ENCODE measurements at places on chromosomes 16 and 17.

GRCh38 chr16:88815901-88816589, 4.3 kb upstream of the APRT start:
- DNase-seq, result no peak

GRCh38 chr17:29728490-29728889, 105.8 kb upstream of the CORO6 start:
- DNase-seq, result no peak

DNA sequence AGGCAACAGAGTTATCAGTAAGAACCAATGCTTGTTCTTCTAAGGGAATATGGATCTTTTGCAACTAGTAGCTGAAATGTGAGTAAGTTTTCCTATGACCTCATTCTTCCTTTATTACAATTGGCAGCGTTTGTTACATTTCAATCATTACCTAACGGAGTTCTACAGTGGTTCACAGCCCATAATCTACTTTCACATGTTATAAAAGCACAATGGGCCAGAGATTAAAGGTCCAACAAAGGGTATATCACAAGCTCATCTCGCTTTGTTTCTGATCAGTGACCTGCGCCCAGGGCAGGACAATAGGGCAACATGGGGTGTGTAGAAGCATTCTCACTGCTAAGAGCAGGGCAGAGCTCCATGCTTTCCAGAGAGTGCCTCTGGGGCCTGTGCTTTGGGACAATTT, 279.9 kb upstream of the DYNLRB2 start:
- no peak for DNase-seq

GRCh38 chr16:78946556-78946955, 654.0 kb downstream of the MAF start:
- no peak for DNase-seq

DNA sequence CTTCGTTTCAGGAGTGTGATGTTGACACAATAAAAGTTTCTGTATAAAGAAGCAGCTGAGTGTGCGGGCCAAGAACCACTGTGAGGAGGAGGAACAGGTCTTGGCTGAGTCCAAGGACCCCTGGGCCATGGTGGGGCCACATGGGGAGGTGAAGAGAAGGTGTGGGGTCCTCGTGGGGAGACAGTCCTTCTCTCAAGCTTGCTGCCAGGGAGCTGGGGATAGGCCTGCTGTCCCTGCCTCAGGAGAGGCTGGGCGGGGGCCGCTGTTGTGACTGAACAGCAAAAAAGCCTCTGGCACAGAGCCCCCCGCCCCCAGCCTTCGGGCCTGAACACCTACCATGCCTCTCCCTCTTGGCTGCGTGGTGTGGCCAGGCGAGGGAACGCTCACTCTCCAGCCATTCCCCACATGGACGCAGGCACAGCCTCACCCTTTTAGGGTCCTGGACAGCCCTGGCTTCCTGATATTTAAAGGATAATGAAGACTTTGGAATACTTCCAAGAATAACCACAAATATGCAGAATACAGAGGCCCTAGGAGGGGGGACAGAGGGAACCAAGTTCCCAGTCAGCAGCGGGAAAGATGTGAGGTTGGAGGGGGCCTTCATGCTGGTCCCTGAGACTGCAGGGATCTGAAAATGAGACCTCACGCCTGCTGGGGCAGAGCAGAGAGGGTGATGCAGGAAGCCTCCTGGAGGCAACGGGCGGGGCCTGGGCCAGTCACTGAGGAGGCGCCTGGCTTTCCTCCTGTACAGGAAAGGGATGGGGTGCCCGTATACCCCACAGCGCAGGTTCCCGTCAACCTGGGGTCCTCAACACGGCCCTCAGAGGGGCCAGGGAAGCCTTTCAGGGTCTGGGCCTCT, 100.0 kb upstream of the CREBBP start:
- no peak for DNase-seq

GRCh38 chr17:76702076-76702475, 8.7 kb downstream of the MXRA7 start:
- no peak for DNase-seq

GRCh38 chr16:17839272-17839671, 368.5 kb upstream of the XYLT1 start:
- no peak for DNase-seq

DNA sequence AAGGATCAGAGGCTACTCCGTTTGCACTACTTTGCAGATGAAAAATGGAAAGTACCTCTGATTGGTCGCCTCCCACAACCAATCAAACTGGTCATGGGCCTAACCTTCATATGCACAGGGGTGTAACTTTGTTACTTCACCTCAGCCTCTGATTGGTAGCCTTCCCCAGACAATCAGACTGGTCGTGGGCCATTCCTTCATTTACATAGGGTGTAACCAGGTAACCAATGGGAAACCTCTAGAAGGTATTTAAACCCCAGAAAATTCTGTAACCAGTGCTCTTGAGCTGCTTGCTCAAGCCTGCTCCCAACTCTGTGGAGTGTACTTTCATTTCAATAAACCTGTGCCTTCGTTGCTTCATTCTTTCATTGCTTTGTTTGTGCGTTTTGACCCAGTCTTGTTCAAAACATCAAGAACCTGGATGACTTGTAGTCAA, 39.2 kb upstream of the USP22 start:
- DNase-seq, result no peak

DNA sequence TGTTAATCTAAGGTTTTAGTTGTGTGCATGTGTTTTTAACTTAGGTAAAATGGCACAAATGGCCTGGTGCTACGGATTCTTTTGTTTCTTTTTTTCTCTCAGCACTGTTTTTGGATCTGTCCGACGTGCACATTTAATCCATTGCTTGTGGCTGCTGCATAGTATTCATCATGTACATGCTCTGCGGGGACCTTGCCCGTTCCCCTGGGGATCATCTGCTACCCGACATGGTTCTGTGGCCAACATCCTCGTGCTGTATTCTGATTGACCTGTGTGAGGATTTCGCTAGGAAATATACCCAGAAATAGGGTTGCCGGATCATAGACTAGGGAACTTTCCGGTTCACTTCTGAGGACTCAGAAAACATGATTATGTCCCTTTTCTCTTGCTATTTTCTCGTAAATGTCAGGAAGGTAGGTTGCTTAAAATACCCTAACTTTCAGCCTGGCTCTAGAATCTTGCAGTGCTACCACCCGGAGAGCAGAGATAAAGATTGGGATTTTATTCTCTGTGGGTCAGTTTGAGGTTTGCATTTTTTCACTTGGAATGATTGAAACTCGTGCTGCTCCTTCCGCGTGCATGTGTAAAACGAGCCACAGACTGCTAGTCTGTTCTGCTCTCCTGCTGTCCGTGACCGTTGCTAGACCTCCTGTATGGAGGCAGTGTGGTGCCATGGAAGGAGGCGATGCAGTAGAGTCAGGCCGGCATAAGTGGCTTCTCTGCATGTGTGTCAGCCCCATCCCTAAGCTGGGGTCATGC, 42.9 kb downstream of the LDHD start:
- no peak for DNase-seq

DNA sequence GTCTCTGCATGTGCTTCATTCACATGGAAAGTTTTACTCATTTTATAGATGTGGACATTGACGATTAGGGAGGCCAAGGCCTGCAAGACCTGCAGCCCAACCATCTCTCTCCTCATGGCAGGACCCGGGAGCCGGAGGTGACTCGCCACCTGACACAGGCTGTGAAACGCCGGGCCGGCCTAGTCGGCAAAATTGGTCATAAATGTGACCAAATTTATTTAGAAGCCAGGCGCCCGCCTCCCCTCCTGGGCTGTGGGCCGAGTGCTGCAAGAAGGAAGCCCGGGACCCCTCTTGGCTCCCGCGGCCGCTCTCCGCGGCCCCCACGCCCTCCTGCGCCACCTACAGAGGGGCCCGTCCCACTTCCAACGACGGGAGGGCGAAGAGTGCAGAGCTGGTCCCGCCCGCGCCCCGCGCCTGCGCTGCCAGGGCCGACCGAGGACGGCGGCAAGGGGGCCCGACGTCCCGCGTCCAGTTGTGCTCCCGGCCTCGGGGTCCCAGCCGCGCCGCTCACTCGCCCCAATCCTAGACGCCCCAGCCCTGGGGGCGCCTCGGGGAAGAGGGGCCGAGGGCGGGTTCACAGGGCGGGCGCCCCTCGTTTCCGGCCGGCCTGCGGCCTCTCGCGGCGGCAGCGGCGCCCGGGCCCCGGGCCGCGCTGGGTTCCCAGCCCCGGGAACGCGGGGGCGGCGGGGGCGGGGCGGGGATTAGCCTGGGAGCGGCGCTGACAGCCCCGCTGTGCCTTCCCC, 47.5 kb downstream of the WNT3 start:
- no peak for DNase-seq

DNA sequence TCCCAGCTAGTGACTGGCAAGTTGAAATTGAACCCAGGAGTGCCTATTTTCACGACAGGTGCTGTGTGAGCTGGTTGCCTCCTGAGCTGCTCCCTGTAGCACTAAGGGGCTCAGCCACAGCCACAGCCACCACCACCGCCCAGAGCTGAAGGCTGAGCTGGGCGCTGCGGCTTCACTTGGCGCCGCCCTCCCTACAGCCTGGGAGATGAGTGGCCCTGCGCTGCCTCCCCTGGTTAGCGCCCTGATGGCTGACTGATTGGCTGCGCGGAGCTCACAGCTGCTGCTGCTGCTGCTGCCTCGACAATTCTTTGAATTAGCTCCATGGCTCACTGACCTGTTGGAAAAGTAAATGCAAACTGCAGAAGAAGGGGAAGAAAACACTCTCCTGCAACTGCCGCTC, 91.8 kb upstream of the TMEM132E start:
- no peak for DNase-seq

DNA sequence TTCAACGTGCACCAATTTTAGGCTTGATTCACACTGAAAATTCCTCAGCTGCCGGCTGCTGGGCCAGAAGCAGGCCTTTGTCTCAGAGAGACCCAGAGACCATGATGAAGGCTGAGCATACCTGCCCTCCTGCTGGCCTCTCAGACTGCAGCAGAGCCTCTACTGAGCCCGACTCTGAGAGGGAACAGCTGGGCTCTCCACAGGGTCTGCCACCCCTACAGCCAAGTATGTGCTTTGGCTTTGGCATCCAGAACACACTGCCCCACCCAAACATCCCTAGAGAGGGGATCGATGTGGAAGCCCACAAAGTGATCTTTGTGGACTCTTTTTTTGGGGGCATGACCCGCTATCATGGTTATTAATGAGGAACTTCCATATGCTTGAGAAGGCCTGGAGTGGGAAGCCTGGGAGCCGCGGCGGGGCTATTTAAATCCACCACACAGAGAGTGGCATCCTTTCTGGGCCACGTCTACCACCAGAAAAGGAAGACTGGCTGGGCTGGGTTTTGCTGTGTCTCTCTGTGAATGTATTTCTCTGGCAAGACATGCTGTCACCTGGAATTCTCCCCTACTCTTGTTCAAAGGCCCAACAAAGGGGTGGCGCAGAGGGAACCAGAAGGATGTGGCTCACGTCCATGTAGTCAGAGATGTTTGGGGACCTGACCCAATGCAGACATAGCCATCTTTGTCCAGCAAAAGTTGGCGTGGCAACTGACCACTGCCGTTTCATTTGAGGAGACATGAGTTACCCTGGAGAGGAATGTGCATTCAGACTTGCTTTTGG, 69.3 kb downstream of the GNAO1 start:
- no peak for DNase-seq

DNA sequence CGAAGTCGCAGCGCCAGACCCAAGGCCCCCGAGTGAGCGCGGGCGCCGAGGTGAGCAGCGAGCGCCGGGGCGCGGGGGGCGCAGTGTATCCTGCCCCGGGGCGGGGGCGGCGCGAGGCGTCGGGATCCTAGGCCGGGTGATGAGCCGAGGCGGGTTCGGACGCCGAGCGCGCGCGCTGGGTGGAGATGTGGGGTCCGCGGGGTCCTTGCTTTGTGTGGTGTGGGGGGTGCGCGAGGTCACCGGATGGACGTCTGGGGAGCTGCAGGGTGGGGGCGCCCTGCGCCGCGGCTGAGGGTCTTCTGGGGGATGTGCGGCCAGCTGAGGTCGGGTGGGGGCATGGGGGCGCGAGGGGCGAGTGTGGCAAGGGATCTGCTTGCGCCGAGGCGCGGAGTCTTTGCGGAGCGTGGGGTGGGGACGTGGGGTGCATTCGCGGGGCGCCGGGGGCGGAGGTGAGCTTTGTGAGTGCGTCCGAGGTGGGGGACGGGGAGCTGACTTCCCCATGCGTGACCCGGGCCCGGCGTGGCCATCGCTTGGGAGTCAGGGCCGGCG, 560 bp downstream of the RAI1 start:
- no peak for DNase-seq

- DNase-seq, result no peak
Measured at GRCh38 chr17:69764146-69764545, 310.9 kb upstream of the KCNJ16 start.

GRCh38 chr16:86294535-86295196, 215.7 kb upstream of the FOXF1 start:
- no peak for DNase-seq

GRCh38 chr16:57281791-57282190, 2.7 kb downstream of the PLLP start:
- DNase-seq, result no peak

- peak; percentile 54 for DNase-seq
Measured at GRCh38 chr17:41666708-41667279, 21.9 kb upstream of the EIF1 start.

DNA sequence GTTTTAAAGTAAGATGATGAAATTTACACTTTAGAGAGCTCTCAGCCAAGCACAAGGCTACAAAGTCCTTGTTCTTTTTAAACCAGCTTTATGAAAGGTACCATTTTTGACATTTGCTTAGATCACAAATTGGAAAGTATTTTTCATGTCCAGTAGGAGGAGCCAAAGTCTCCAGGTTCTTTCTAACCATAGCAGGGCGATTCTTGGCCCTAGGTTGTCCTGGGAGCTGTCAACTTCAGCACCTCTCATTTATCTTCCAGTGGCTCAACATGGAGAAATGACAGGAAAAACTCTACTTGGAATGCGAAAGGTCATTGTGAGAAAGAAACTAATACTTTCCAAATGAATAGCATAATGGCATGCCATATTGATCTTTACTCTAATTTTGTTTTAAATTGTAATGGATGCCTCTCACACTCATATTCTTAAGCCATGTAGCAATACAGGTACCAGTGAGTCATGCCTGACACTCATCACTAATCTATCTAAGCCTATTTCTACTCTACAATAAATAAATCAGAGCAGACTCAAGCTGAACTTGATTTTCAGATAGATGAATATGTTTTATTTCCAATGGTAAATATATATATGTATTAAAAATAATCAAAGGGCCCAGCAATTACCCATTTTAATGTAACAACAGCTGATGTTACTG, 919.1 kb upstream of the EEF2KMT start:
- DNase-seq, result no peak

- no peak for DNase-seq
Measured at GRCh38 chr17:44760474-44761308, 1.9 kb downstream of the ADAM11 start.

DNA sequence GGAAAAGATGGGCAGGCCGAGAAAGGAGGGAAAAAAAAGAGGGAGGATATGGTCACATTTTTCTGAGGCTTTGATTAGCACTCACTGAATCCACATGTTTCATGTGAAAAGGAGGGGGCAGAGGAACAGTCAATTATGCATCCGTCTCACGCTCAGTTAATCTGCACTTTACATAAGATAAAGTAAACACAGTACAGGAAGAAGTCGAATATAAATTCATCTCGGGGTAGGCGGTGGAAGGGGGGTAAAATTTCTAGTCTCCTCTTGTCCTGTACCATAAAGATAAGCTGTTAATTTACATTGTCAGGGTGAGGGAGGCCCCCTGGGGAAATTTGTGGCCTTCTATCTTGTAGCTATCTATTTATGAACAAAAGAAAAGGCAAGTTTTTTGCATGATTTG, 73.1 kb upstream of the CES5A start:
- no peak for DNase-seq

Data from cerebellar nuclear complex (tissue), 1 donor.